ENCODE measurements at places on chromosomes 3 and 15.

DNA sequence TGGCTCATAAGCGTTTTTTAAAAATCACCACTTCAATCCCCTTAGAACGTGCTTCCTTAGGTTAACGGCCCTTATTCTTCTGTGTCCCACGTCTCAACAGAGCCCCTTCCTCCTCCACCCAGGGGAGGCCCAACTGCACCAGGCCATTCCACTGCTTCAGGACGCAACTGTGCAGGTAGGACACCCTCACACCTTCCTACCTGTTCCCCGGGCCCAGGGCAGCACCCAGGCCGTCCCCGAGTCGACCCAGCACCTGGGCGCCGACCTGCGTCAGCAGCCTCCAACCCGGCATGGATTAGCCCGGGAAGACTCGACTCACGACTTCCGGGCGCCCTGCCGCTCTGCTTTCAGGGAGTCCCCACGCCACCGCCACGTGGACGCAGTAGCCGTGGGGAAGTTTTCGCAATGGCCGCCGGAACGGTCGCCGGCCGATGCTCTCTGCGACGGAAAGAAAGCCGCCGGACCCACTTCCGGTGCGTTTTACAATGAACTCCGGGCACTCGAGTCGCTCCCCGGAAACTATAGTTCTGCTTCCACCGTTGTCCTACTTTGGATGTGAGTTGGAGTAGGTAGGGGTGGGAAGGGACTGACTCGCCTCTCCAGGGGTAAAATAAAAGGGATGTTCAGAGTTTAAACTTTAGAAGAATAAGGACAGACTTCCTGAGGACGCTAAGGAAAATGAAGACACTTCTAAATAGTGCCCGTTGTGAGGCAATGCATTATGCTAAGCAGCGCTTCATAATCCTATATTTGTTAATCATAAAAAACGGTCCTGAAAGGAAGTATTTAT lies at the start of gene MRPL3:
Gene MRPL3, minus strand, starts transcription at position 442 of the 790 bp plus-strand sequence. Its CDS starts 150 bp downstream, at position 292.
- peak; percentile 92 for DNase-seq

- DNase-seq, result no peak
Observed at GRCh38 chr3:38210141-38210757, 44.9 kb downstream of the OXSR1 start.

DNA sequence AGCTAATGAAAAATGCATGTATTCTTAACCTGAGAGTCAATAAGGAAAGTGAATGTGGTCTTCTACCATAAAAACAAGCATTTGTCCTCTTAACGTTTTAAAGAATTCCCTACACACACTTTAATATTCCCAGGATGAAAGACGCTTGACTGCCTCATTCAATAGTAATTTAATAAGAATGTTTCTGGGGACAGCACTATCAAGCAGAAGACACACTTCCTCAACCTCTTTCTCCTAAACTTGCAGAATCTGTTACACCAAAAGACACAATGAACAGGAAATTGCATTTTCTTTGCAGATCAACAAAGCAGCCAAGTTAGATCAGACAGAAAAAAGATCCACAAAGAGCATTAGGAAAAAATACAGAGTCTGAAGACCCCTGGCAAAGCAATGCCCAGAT lies 97.7 kb downstream of the PLCH1 start:
- DNase-seq, result no peak

DNA sequence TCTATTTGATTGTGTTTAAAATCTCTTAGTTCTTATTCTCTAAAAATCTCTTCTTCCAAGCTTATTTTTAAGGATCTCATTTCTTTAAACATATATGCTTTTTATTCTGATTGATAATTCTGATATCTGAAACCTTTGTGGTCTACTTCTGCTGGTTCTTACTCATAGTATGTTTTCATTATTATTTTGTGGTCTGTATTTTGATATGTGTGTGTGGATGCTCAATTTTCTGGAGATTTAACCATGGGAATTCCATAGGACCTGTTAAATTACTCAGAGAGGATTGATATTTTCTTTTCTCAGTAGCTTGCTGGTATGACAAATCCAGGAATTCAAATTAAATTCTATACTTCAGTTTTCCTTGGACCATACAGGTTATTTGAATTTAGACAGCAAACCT lies 14.7 kb upstream of the HHLA2 start:
- DNase-seq, result no peak

DNA sequence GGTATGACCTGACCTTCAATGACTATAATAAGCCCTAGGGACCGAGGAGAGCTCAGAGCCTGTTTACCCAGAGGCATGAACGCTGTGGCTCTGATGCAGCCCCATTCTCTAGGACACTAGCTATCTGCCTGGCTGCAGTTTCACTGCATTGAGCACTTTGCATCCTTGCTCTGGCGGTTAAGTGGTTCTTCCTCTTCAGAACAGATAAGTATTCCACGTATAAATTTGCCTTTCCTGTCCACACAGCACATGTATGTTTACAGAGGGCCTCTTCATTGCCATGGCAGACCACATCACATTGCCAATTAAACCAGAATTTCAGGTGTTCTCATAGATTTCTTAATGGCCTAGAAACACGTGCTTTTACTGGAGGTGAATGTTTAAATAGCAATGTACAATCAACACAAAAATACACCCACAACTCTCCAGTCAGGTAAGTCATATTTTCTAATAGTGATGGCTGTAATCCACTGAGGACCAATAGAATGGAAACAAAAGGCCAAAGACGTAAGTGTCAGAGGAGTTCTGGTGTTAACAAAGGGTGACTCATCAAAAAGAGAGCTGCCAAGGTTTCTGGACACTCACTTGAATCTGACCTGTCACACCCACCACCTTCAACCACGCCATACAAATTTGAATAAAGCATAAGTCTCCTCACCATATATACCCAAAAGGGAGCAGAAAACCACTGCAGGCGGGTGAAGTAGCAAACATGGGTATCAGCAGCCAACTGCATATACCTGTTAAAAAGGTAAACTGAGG lies 553.4 kb downstream of the OCA2 start:
- DNase-seq, result no peak

GRCh38 chr3:197446700-197447056 lies 109.1 kb downstream of the BDH1 start:
- no peak for DNase-seq

DNA sequence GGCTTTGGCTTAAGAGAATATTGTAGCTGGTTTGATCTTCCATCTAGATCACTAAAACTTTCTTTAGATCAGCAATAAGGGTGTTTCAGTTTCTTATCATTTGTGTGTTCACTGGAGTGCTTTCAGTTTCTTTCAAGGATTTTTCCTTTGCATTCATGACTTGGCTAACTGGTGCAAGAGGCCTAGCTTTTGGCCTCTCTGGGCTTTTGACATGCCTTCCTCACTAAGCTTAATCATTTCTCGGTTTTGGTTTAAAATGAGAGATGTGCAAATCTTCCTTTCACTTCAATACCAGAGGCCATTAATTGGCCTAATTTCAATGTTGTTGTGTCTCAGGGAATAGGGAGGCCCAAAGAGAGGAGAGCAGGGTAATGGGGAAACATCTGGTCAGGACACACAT lies 30.3 kb upstream of the CCNB2 start:
- no peak for DNase-seq

- DNase-seq, result no peak
Observed at GRCh38 chr15:78977591-78978347, 32.9 kb upstream of the CTSH start.

Measured in Right ventricle myocardium superior (tissue), 1 donor.